ENCODE measurements at places on chromosomes 2 and 18. TPM values are rescaled to one million over a fixed set of nuclear protein-coding genes. Genes with fewer than 3 reads are reported as not detected.

The PLEKHH2 gene
- 2.5 TPM for total RNA-seq

The AOX1 gene
- total RNA-seq = 4.7 TPM

The ZNF513 gene
- total RNA-seq = 13.5 TPM

The FBXO15 gene
- 0.75 TPM for total RNA-seq

The RUFY4 gene
- total RNA-seq = not detected

The RGPD8 gene
- total RNA-seq = 1.6 TPM

The NDC80 gene
- total RNA-seq = 12.8 TPM

The NCKAP5 gene
- 0.90 TPM for total RNA-seq

The ELOA2 gene
- total RNA-seq = not detected

The CEP192 gene
- 7.6 TPM for total RNA-seq

The MRO gene
- 0.26 TPM for total RNA-seq

The CXCR1 gene
- not detected for total RNA-seq

The SPATS2L gene
- total RNA-seq = 127 TPM

The WNT10A gene
- 0.10 TPM for total RNA-seq

The GCFC2 gene
- total RNA-seq = 20.8 TPM

The SLC11A1 gene
- 0.26 TPM for total RNA-seq

The MARCHF4 gene
- total RNA-seq = 27.4 TPM

The TDRD15 gene
- not detected for total RNA-seq

The ZDBF2 gene
- 0.79 TPM for total RNA-seq

The WDSUB1 gene
- total RNA-seq = 7.6 TPM

The PSMD1 gene
- 107 TPM for total RNA-seq

The SMYD1 gene
- not detected for total RNA-seq

The INPP5D gene
- total RNA-seq = 0.70 TPM

The SKOR2 gene
- total RNA-seq = not detected

The ARHGAP28 gene
- total RNA-seq = 0.02 TPM

The CCDC121 gene
- 3.8 TPM for total RNA-seq

The MBOAT2 gene
- 47.7 TPM for total RNA-seq

The COL3A1 gene
- 0.09 TPM for total RNA-seq

The POTEI gene
- total RNA-seq = not detected

The LAMA1 gene
- 0.06 TPM for total RNA-seq

The GLI2 gene
- total RNA-seq = 16.6 TPM

The KRTCAP3 gene
- total RNA-seq = not detected

The SP3 gene
- 29.4 TPM for total RNA-seq

The DYTN gene
- not detected for total RNA-seq

The FRZB gene
- total RNA-seq = 0.12 TPM

The NMUR1 gene
- not detected for total RNA-seq

The CCDC85A gene
- 0.26 TPM for total RNA-seq

The DHRS9 gene
- 3.2 TPM for total RNA-seq

The HOXD1 gene
- total RNA-seq = 0.06 TPM

The WIPF1 gene
- total RNA-seq = 25.2 TPM
